ENCODE measurements at places on chromosomes 5 and 9.
A peak's percentile ranks its signal among the peaks of the same experiment; 100 is the strongest.

DNA sequence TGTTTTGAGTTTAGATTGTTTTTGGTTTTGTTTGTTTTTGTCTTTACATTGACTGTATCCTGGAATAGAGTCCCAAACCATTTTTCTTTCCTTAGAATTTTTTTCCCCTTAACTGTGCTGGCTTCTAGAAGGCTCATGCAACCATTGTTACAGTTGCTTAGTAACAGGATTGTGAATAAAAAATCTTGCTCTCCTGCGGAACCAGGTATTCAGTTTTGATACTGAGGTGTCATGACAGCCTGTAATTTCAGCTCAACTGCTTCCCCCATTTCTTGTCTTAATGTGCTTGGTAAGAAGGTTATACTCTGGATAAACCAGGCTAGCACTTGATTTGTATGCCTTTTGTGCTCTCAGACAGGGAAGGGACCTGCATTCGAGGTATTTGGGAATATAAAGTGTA lies 42.1 kb downstream of the FOCAD start:
- no peak for DNase-seq

DNA sequence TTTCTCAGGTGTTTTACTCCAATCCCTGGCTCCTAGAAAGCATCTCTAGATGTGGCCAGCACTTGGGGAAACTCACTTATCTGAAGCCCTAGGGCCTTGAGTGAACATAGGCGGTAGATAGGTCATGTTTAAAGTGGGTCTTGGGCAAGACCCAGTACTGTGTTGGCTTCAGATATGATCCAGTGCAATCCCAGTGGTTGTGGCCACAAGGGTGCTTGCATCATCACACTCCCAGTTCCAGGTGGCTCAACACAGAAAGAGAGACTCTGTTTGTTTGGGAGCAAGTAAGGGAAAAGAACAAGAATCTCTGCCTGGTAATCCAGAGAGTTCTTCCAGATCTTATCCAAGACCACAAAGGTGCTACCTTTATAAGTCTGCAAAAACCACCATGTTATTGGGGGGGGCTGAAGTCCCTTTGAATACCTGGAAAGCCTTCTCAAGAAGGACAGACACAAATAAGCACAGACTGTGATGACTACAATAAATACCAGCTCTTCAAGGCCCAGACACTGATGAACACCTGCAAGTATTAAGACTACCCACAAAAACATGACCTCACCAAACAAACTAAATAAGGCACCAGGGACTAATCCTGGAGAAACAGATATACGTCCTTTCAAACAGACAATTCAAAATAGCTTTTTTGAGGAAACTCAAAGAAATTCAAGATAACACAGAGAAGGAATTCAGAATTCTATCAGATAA lies 114.7 kb downstream of the LURAP1L start:
- DNase-seq = no peak

DNA sequence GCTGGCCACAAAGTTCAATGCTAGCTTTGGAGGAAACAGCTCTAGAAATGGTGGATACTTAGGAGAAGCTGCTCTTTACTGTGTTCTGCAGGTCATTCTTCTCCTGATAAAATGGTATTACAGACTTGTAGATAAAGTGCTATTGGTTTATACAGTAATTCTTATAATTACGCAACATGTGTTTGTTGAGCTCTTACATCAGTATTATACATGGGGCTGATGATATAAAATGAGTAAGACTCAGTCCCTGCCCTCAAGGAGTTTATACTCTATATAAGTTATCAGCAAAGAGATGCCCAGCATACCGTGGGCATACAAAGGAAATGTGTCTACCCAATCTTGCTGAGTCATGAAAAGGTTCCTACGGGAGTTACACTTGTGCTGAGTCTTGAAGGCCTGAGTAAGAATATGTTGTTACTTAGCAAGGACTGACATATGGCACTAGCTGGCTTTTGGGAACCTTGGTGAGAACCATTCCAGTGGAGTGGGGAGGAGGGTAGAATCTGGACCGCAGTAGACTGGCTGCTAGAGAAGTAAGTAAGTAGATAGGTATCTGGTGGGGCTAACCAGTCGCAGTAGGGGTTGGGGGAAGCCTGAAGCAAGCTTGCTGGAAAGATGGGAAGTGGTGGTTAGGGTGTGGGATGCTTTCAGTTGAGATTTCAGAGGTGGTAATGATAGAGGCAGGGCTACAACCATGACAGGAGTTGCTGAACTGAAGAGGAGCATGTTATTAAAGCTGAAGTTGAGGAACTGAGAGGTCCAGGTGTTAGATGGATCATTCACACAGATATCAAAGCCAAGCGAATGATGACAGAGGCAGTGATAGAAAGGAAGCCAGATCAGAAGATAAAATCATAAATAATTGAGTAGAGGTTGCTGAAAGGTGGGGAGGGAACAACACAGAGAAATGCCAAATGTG lies 11.1 kb upstream of the TTC23L start:
- no peak for DNase-seq

- DNase-seq = no peak
Measured at GRCh38 chr9:102035929-102036328, 297.5 kb upstream of the GRIN3A start.

GRCh38 chr9:10008101-10008799 lies 604.6 kb downstream of the PTPRD start:
- DNase-seq = no peak

- DNase-seq = no peak
Measured at GRCh38 chr5:68435611-68436010, 220.1 kb downstream of the PIK3R1 start.

- peak; percentile 15 for DNase-seq
Measured at GRCh38 chr9:1100945-1101344, 50.8 kb downstream of the DMRT2 start.

- no peak for DNase-seq
Measured at GRCh38 chr9:124882231-124882630, 20.3 kb downstream of the ARPC5L start.

GRCh38 chr5:77864997-77865396 lies 88.9 kb upstream of the TBCA start:
- DNase-seq = no peak

DNA sequence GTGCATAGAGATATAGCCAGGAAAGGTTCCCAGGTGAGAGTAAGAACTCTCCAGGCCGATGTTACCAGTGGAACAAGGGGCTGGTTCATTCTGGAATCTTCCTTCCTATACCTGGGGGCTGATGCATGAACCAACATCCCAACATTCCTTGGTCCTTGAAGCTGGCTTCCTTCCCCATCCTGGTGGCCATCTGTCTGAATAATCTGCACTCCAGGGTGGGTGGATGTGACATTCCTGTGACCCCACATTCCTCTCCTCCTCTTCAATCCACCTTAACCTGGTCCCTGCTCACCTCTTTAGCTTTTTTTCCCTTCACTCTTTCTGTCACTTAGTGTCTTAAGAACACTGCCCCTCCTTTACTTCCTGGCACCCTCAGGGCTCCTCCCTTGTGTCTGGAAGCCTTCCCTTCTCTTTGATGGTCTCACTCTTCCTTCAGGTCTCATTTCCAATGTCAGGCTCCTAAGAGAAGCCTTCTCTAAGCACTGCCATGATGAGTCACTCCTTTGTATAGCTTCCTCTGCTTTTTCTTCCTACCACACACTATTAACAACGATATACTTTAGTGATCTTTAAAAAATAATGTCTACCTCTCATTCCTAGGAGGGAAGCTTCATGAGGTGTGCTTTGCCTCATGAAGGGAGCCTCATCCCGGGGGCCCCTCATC lies 80.3 kb downstream of the BOD1 start:
- DNase-seq = no peak

DNA sequence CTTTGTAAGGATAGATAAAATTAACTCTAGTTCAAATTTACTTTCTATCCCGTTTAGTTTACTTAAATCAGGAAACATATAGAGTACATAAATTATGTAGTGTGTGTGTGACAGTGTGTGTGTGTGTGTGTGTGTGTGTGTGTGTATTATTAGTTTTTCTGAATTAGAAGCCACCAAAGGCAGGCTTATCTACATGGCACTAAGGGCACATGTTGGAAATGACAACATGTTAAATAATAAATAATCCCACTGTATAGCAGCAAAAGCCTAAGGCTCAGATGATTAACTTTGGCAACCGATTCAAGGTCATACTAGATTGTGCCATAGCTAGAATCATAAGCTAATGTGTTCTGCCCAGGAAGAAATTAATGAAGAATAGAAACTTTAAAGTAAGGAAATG lies 54.6 kb downstream of the MEGF9 start:
- no peak for DNase-seq

DNA sequence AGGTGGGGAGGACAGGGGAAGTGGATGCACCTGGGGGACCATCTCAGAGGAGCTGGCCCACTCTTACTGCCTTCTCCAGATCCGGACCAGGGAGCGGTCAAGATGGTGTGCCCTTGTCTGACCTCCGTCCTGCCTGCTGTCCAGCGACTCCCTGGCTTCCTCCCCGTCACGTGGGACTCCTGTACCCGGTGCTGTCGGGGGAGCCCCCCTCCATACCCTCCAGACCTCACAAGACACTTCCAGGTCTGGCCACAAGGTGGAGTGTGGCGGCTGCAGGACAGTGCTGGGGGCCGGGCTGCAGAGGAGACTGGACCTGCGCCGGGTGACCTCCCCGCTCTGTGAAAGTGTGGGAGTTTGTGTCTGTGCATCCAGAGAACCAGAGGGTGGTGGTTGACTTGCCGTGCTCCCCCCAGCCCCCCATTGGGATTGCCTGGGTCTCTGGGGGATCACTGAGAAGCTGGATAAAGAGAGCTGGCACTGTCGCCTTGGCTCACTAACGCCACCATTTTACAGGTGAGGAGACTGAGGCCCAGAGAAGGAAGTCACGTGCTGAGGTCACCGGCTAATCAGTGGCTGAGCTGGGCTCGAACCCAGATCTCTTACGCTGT lies 1.9 kb upstream of the CRB2 start:
- DNase-seq = peak; percentile 67

DNA sequence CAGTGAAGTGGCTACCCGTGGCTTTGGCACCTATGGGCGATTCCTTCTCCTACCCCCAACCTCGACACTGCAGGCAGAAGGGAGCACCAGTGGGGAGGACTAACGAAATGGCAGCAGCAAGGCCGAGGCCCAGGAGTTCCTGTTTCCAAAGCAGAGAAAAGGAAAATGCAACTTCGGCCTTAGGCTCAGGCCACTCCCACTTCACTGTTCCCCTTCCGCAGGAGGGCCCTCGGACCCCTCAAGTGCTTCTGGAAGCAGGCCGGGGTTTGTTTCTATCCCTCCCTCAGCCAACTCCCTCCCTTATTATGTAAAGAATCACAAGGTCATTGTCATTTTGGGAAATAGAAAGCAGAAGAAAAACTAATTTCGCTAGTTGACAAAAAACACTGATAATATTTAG lies 36.4 kb upstream of the NKX2-5 start:
- no peak for DNase-seq

DNA sequence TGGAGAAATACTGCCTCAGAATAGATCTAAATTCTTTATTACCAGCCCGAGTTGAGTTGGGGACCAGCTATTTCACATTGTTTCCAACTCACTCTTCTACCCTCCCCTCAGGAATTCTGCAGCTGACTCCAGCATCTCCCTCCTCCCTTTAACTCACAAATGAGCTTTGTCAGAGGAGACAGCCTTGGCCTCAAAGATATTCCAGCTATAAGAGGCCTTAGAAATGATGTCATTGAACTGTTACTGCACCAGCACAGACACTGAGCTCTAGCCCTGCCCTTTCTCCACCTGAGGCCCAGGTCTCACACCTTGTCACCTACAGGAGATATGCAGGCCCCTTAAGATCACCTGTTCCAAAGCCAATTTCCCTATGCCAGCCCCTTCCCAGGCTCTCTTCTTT lies 78.4 kb upstream of the ATP10B start:
- DNase-seq = peak; percentile 66
